ENCODE measurements at places on chromosomes 1 and 21.

DNA sequence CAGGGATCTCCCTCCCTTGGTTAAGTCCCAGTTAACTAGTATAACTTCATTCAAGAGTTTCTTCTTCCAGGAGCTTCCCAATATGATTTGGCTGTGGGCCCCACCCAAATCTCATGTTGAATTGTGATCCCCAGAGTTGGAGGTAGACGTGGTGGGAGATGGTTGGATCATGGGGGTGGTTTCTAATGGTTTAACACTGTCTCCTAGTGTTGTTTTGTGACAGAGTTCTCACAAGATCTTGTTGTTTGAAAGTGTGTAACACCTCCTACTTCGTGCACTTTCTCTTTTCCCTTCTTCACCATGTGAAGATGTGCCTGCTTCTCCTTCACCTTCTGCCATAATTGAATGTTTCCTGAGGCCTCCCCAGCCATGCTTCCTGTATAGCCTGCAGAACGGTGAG lies 251.8 kb upstream of the FGGY start:
- no peak for DNase-seq

DNA sequence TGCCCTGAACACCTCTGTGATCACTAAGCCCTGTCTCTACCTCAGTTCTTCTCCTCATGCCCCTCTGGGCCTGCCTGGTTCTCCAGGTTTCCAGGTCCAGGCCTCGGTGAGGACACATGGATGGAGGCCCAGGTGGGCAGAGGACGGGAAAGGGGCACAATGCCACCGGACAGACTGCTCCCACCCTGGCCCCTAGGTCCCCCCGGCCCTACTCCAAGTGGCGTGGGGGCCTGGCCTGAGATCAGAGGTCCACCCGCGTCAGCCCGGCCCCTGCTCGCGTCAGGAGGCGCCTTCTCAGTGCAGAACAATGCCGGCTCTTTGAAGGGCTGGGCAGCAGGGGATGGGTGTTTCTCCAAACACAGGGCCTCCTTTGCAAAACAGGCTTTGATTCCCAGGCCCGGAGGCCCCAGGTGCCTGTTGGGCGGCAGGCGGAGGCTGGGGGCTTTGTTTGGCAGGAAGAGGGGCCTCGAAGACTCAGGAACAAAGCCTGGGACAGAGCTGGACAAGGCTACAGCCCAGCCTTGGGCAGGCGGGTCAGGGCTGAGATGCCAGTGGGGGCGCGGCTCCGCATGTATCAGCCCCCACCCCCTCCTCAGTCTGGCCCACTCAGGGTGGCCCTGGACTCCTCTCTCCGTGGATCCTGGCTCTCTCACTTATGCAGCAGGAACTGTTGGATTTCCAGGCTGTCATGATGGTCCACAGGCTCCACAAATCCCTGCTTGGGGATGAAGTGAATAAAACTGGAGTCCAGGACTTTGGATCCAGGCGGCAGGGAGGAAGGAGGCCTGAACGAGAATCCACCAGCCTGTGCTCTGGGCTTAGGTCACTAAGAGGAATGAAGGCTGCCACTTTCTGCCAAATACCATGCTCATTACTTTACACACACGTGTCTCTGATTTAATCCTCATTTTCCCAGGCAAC lies 77.4 kb upstream of the SLC2A1 start:
- no peak for DNase-seq

GRCh38 chr1:38834937-38835827 lies 24.4 kb downstream of the RRAGC start:
- no peak for DNase-seq

DNA sequence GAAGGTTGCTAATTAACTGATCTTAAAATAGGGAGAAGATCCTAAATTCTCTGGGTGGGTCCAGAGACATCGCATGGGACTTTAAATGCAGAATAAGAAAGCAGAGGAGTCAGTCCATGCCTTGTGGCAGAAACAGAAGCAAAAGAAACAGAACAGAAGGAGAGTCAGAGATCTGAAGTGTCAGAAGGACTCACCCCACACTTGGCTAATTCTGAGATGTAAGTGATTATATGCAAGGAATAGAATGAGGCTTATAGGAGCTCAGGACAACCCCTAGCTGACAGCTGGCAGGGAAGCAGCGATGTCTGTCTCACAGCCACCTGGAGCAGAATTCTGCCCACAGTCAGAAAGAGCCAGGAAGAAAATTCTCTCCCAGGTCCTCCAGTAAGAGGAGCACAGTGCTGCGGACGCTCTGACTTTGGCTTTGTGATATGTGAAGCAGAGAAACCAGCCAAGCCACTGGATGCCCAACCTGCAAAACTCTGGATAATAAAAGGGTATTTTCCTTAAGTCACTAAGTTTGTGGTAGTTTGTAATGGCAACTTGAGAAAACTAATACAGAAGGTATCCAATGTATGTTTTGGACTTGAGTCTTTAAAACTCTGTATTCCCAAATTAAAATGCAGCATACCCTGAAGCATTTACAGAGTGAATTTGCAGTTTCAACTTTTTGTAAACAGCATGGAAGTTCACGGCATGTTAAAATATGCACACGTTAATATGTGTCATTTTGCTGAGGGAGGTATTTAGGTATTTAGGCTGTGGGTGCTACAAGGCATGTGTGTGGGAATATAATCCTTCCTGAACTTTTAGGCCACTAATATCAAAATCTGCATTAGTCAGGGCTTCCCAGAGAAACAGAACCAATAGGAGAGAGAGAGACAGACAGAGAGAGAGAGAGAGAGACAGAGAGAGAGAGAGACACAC lies 388.5 kb downstream of the PCP4 start:
- DNase-seq = no peak

- DNase-seq = no peak
These were observed 38.3 kb downstream of the ZFYVE9 start for GRCh38 chr1:52180176-52180575.

DNA sequence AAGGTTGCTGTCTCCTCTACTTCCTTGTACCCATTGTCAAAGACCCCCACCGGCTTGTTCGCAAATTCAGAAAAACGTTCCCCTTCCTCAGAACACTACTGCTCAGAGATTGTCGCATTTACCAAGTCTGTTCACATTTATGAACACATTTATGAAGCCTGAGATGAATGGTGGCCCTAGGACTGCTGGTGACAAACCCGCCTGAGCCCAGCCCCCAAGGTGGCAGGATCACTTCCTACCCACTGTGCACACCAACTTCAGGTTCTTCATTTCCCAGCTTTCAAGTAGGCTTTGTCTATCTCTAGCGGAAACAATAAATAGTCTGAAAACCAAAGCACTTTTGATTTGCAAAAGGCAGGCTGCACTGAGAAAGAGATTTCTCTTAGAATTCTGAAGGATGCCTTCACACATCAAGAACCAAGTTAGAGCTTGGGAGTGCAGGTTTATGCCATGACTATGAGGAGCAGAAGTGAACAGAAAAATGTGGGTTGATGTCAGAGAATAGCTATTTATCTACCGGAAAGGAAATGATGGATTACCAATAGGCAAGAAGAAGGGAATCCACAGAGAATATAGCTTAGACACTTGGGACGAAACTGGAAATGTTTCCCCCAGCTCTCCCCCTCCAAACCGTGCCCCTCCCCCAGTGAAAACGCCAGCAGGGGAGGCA lies 200.5 kb downstream of the TOMM20 start:
- no peak for DNase-seq

DNA sequence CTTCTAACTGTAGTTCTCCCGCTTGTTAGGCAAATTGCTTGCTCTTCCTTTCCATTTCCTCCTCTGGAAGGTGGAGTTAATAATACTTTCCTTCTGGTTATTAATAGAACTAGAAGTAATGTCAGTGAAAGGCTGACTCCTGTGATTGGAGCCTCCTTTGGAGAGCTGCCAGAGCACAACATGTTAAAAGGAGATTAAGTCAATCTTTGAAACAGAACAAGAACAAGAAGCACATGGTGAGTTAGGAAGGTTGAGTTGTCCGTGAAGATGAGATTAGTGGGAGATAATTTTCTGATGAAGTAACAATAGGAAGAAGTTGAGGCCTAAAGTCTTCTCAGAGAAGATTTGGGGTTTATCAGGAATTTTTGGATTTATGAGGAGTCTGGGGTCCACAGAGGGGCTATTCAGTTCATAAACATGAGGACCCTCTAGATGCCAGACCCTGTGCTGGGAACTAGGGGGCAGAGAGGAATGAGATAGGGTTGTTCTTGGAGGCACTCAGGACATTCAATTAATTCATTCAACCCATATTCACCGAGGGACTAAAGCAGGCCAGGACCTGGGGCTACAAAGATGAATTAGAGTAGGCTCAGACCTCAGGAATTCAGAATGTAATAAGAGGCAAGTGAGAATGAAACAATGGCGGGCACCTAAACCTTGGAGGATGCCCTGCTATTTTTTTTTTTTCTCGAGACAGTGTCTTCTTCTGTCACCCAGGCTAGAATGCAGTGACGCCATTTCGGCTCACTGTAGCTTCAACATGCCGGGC lies 40.7 kb upstream of the DHCR24 start:
- DNase-seq = no peak

DNA sequence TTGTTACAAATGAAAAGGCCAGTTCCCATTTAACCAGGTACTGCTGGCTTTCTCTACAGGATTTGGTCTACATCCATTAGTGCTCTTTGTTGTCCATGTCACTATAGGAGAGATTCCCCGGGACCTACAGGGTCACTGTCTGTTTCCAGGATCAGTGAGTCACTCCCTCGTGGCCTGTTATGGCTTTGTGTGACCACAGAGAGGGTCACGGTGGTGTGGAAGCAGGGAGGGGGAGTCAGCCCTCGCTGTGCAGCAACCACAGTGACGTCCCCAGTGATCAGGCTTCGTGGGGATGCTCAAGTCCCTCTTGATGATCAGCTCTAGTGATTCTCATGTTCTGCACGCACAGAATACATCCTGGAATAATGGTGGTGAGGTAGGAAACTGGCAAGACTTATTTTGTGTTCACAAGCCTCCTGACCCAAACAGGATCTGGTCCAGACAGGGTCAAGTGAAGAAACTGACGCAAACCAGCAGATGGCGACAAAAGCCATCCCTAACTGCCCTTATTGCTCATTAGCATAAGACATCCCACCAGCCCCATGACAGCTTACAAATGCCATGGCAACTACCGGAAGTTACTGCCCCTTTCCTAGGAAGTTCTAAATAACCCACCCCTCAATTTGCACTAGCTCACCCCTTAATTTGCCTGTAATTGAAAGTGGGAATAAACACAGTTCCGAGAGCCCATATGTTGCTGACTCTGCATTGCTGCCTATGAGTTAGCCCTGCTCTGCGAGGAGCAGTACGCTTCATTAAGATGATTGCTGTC lies 98.5 kb downstream of the DISC1 start:
- peak; percentile 18 for DNase-seq

DNA sequence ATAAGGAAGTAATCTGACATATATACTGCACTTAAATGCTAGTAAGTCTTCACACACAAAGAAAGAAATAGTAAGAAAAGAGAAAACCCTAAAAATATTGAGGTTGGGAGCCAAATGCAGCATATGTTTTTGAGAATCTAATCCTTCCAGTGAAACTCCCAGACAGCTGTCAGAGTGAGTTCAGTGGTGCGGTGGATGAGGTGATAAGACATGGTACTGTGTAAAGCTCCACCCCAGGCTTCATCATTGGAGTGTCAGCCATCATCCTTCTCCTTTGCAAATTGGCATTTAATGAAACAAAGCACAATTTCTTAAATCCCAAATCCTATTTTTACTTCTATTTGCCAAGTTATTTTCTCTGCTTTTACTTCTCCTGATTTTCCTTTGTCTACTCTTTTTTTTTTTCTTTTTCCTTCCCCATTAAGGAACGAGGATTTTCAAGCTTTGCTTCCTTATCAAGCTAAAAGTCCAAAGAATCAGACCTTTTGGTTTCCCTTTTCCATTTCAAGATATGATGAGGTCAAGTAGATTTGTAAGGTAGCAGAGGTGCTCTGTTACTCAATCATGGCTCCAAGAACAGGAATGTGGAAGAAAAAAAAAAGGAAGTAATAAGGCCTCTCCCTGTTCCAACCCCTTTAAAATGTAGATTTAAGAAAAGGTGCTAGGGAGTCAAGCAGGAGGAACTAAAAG lies 343.3 kb downstream of the SETD4 start:
- DNase-seq = no peak

DNA sequence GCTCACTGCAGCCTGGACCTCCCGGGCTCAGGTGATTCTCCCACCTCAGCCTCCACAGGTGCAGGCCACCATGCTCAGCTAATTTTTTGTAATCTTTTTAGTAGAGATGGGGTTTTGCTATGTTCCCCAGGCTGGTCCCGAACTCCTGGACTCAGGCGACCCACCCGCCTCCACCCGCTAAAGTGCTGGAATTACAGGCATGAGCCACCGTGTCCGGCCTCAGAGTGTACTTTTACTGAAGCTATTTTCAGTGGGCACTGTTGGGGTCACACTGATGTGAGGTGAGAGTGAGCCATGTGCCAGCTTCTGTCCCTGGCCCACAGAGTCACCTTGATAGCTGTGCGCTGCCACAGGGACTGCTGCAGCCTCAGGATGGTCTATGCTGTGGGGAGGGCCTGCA lies 25.3 kb upstream of the HHAT start:
- no peak for DNase-seq

DNA sequence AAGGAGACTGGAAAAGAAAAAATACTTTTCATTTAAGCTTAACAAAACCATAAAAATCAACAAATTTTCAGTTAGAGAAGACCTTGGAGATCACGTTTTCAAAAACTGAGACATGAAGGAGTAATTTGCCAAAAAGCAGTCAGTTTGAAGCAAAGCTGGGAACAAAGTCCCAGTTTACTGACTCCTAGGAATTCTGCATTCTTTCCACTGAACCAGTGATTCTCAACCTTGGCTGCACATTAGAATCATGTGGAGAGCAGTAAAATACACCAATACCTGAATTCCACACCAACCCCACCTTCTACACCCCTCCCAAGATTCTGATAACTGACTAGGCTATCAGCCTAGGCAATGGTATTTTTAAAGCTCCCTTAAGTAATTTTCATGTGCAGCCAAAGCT lies 73.5 kb downstream of the PRPF38A start:
- DNase-seq = no peak

Measured in stimulated activated CD4-positive, alpha-beta T cell treated with anti-CD3 and anti-CD28 coated beads, Interleukin-12 subunit alpha, Interleukin-12 subunit beta, amount 100 ng/mL, for 48 hours (primary cell).